Stimulated activated CD8-positive, alpha-beta memory T cell treated with anti-CD3 and anti-CD28 coated beads, Interleukin-7, amount 100 ng/mL, for 1 hour (primary cell): ENCODE measurements at places on chromosomes 12 and 14.

DNA sequence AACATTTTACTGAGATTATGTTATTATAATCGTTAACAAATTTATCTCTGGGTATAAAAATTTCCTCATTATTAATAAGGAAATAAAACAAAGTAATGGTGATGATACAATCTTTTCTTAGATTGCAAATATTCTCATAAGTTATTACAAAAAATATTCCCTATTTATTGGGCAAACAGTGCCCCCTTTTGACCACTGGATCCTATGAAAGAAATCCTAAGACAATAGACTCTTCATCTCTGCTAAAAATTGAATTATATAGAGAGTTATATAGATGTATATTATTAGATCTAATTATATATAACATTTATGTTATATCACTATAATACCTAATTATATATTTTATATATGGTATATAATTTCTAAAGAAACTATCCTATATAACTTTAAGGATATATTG, 94.2 kb upstream of the FGD4 start:
- no peak for DNase-seq

- no peak for DNase-seq
Measured at GRCh38 chr14:43855556-43855955, 651.5 kb downstream of the FSCB start.

DNA sequence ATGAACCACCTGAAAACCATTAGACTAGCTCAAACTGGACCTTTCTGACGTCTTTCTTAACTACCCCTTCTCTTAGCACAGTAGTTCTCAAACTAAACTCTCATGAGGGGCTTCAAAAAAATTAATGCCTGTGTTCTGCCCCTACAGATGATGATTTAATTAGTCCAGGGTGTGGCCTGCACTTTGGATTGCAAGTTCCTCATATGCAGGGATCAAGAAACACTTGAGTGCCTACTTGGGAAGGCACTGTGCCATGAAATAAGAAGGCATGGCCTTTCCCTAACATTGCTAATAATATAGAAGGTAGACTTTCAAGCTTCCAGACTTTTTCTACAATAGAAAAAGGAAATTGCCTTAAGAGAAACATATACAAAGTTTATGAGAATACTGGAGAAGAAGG, 22.8 kb upstream of the KLHDC2 start:
- DNase-seq: no peak

DNA sequence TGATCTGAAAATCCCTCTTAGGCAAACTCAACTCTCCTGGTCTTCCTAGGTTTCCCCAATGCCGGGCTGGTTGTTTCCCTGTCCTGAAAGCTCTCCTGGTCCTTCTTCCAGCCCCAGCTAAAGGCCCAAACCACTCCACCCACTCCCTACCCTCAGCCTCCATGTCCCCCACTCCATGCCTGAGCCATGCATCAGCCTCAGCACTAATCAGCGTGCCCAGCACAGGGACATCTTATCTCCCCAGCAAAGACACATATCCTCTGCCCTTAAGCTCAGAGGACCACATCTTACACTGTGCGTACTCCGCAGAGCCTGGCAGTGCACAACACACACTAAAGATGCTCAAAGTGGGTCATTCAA, 25.9 kb downstream of the ACTN1 start:
- DNase-seq: no peak

DNA sequence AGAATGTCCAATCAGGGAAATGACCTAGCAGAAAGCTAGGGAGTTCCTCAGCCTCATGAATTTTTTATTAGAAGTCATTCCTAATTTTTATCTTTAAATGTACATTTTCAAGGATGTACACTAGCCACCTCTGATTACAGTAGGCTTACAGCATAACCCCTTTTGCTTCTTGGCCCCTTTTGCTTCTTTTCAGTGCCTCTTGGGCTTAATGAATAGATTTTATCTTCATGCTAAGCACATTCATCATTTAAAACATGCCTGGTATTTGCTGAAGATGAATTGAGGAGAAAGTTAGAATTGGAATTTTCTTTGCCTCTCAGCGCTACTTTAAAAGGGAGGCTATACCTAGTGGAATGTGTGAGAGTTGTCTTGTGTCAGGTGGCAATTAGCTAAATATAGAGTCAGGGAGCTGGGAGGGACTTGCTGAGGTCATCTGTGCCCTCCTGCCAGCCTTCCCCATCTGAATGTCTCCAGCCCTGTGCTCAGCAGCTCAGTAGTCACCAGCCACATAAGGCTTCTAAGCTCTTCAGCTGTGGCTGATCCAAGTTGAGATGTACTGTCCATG, 132.1 kb downstream of the SAMD4A start:
- DNase-seq: no peak

DNA sequence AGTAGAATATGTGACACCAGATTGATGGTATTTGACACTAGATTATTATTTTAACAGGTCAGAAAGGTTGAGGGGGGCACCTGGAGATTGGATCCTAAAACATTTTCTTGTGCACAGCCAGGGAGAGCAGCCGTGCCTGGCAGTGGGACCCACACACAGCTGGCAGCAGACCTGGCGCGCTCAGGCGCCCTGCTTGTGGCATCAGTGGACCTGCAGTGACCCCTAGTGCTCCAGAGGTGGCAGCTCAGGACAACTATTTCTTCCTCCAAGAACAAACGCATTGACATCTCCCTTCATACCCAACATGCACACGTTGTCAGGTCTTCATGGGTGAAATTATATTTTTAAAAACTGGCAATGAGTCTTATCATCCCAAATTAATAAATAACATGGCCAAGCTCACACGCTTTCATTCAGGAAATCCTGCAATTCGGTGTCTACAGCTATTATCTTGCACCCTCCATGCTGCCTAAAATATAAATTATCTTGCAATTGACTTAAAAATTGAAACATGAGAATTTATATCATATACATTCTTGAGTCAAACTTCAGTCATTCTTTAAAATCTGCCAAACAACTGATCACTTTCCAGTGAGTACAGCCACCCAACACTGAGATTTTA, 7.7 kb upstream of the TMEM132D start:
- no peak for DNase-seq

- DNase-seq: no peak
Measured at GRCh38 chr14:89226801-89227495, 190.1 kb downstream of the FOXN3 start.

GRCh38 chr14:51639668-51640316, 11.9 kb upstream of the FRMD6 start:
- no peak for DNase-seq

- no peak for DNase-seq
Measured at GRCh38 chr12:64691227-64691794, 67.9 kb downstream of the GNS start.

DNA sequence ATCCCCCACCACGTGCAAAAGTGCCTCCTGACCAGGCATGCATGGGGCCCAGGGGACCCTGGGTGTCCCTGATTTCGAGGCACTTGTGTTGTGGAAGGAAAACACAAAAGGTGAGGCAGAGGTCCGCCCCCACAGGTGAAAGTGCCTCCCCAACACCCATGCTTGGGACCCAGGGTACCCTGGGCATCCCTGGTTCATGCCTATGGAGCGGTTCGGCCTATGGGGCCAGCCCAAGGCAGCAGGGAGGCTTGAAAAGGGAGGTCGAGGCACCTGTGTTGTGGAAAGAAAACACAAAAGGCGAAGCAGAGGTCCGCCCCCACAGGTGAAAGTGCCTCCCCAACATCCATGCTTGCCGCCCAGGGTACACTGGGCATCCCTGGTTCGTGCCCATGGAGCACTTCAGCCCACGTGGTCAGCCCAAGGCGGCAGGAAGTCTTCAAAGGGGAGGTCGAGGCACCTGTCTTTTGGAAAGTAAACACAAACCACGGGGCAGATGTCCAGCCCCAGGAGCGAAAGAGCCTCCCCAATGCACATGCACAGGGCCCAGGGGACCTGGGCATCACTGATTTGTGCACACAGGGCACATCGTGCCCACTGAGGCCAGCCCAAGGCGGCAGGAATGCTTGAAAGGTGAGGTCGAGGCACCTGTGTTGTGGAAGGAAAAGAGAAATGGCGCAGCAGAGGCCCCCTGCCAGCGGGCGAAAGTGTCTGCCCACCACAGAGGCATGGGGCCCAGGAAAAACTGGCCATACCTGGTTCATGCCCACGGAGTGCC, 375.5 kb downstream of the ALG10 start:
- DNase-seq: no peak

DNA sequence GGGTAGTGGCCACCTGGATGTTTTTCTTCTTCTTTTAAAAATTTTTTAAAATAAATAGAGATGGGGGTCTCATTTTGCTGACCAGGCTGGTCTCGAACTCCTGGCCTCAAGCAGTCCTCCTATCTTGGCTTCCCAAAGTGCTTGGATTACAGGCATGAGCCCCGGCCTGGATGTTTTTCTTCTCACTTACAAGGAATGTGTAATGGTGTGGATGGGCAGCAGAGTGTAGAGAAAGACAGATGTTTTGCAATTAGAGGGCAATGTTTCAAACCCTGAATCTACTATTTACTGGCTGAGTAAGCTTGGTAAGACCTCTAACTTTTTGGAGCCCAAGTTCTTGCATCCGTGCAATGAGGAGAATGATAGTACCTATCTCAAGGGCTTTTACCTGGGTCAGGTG, 48.1 kb downstream of the ADCK1 start:
- DNase-seq: no peak

DNA sequence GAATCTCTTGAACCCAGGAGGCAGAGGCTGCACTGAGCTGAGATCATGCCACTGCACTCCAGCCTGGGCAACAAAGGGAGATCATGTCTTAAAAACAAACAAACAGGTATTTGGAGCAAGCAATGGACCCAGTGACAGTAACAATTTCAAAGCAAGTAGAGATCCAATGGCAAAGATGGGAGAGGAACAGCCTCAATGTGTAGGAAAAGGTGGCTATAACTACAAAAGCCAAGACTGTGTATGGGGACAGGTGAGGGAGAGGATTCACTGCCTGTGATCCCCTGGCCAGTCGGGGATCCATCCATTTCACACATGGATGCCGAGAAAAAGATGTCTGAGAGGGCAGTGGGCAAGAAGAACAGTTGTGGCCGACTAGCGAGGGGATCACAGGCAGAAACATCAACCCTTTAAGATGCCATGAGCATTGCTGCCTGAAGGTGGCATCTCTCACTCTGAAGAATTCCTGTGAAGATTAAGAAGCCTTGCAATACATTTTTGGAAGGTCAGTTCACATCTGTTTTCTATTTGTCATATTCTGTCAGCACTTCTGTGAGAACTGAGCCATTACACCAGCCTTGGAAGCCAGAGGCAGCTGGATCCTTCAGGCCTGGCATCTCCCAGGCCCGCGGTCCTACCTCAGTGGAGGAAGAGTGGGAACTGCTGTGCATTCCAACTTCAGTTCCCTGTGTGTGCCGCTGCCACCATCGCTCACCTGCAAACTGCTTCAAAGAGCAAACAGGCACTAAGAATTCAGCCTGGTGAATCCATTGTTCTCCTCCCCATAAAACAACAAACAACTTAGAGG, 54.5 kb upstream of the FRS2 start:
- DNase-seq: no peak

GRCh38 chr14:42374332-42374731, 767.7 kb downstream of the LRFN5 start:
- no peak for DNase-seq

GRCh38 chr12:45727301-45727979, 2.1 kb upstream of the ARID2 start:
- peak; percentile 61 for DNase-seq

DNA sequence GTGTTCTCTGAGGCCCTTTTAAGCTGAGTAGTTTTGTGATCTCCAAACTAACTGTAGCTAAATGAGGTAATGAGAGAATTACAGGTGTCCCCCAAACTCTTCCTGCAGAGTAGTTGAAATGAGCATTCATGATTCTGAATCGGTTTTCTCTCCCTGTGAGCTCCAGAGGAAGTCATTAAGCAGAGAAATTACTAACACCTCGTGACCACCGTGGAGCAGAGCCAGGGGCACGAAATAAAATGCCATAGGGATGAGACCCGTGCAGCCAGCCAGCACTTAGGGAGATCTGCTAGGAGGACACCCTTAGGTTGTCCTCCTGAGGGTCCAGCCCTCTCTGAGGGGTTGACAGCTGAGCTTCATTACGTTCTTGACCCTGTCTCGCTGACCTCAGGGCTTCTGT, 79.5 kb downstream of the SLC25A47 start:
- no peak for DNase-seq

GRCh38 chr14:29353513-29353912, 574.1 kb downstream of the PRKD1 start:
- no peak for DNase-seq

- no peak for DNase-seq
Measured at GRCh38 chr12:29398495-29398894, 17.5 kb upstream of the ERGIC2 start.

DNA sequence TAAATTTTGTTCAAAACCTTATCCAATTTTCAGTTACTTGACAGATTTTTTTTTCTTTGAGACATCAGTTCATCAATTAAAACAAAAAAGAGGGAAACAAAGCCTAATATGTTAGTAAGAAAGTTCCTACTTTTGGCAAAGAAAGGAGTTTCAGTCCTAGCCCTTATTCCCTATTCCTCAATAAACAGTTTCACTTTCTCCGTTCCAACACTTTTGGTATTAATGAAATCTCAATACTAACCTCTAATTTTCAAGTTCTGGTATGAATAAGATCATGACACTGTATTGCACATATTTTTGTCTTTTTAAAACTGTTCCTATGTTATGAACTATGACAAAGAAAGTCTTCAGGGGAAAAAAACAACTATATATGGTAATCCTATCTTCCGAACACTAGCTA, 48.4 kb downstream of the RPS6KA5 start:
- no peak for DNase-seq

- DNase-seq: no peak
Measured at GRCh38 chr12:61161961-61162360, 1098.2 kb upstream of the USP15 start.

DNA sequence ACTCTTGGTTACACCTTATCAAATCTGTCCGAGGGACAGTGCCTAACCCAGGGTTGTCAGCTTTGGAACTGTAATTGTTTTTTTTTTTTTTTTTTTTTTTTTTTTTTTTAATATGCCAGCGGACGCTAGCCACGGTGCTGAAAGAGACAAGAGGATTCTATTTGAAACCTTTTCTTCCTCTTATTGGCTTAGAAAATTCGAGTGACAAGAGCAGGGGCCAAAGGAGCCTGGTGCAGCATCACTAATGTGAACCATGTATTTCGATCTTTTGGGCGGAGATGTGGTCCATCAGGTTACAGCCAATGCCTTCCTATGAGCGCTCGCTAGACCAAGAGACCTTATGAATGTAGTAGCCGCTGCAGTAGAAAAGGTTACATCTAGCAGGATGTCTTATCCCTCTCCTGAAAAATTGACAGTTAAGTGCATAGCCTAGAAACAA, 922 bp downstream of the PTPRR start:
- DNase-seq: no peak
